ENCODE measurements at places on chromosomes 2 and 18.

- no peak overlapping the region for H3K27ac ChIP-seq
- H3K36me3 ChIP-seq: peaks cover 70% of the 10 kb centered on the region
- H3K4me3 ChIP-seq: no peak overlapping the region
- no peaks in the 10 kb centered on the region for H3K4me1 ChIP-seq
- DNase-seq: no peak
Measured at GRCh38 chr2:37244017-37244416, 12.6 kb downstream of the NDUFAF7 start.

GRCh38 chr18:8106603-8107002 is 502.6 kb upstream of the RAB12 start:
- no peak overlapping the region for H3K4me3 ChIP-seq
- H3K27ac ChIP-seq: no peak overlapping the region
- H3K27me3 ChIP-seq: no peaks in the 10 kb centered on the region
- H3K36me3 ChIP-seq: no peaks in the 10 kb centered on the region
- no peak for DNase-seq

DNA sequence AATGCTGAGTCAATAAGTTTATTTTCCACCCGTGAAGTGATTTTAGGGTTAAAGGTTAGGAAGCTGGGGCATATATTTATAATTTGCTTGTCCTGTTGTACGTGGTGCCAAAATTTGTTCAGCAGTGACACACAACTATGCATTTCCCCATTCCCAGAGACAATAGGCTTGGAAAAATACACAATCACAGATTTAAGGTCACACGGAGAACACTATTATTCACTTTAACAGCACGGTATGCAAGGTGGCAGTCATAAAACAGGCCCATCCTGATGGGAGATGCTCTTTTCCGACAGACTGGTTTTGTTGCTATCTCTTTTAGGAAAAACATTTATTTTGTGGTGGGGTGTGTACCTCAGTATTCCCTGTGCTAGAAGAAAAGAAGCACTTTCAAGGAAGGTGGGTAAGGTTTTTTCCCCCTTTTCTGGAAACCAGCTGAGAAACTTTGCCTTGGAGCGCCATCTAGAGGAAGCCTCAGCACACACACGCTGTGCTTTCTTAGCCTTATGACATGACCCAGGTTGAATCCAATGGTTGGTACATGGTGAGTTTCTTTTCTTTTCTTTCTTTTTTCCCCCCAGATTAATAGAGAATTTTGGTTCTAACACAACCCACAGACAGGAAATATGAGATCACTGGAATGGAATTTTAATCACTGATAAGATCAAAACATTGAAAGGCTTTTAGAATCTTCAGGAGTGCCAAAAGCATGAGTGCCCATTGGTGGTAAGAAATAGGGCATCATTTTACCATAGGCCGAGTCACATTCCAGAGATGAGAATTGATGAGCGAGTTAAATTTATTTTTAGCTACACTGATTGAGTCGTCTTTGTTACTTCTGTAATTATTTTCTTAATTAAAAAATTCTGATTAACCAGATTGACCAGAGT is 332.1 kb downstream of the AGPS start:
- H3K4me3 ChIP-seq: no peak overlapping the region
- peak; percentile 67 for DNase-seq
- H3K4me1 ChIP-seq: no peaks in the 10 kb centered on the region

DNA sequence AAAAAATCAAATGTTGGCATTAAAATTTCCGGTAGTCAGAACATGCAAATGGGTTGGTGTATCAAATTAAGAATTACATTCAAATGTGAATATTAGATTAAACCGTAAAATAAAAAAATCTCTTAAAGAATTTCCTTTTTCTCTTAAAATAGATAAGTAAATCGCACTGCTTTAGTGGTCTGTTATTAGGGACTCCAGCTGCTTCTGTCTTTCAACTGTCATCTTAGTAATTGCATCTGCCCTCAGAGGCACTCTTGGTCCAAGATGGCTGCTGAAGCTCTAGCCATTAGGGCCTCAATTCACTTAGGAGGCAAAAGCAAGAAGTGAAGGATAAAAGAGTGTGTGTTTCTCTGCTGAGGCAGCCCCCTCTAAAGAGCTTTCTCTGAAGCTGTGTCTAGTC is 132.4 kb downstream of the MGAT5 start:
- no peaks in the 10 kb centered on the region for H3K27me3 ChIP-seq
- H3K36me3 ChIP-seq: no peaks in the 10 kb centered on the region
- no peak for DNase-seq
- no peaks in the 10 kb centered on the region for H3K4me1 ChIP-seq
- H3K27ac ChIP-seq: no peak overlapping the region

GRCh38 chr2:137156221-137156844 is 391.0 kb downstream of the THSD7B start:
- H3K27me3 ChIP-seq: peaks cover 11% of the 10 kb centered on the region
- H3K4me1 ChIP-seq: no peaks in the 10 kb centered on the region
- no peak for DNase-seq
- no peak overlapping the region for H3K4me3 ChIP-seq
- H3K36me3 ChIP-seq: no peaks in the 10 kb centered on the region

GRCh38 chr2:235542733-235543127 is 48.9 kb downstream of the AGAP1 start:
- no peak for DNase-seq
- peaks cover 14% of the 10 kb centered on the region for H3K27me3 ChIP-seq
- H3K4me1 ChIP-seq: no peaks in the 10 kb centered on the region
- H3K4me3 ChIP-seq: no peak overlapping the region

DNA sequence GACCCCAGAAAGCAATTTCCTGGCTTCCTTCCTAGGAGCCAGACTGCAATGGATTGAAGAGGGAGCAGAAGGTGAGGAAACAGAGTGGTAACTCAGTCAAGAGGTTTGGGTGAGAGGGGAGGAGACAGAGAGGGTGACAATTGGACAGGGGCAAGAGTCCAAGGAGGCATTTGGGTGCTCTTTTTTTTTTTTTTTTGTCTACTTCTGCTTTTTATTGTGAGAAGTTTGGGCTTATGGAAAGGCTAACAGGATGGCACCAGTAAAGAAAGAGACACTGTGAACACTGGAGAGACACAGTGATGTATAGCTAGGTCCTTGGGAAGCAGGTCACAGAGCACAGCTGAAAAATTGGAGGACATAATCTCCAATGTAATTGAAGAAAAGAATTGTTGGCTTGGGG is 25.0 kb downstream of the CYBRD1 start:
- H3K36me3 ChIP-seq: no peaks in the 10 kb centered on the region
- H3K4me1 ChIP-seq: no peaks in the 10 kb centered on the region
- H3K27me3 ChIP-seq: peaks cover 3% of the 10 kb centered on the region
- H3K27ac ChIP-seq: no peak overlapping the region
- DNase-seq: no peak

DNA sequence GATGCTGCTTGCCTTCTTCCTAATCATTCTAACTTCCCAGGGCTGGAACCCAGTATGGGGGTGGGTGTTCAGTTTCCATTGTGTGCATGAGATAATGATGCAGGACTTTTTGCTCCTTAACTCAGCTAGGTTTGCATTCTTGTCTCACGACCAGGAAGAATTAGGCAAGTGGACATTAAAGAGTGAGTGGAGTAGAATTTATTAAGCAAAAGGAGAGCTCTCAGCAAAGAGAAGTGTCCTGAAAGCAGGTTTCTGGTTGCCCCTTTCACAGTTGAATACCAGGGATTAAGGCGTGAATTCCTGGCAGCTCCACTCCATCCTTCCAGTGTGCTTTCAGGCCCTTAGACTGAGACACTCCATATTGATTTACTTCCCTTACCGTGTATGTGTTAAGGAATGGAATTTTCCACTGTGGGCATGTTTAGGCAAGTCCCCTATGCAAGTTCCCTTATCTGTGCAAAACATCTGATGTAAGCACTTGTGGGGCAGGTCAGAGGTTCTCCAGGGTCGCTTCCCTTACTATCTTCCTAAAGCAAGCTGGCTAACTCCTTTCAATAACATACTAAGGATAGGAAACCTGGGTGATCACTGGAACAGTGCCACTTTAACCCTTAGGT is 126.5 kb downstream of the GPR39 start:
- no peaks in the 10 kb centered on the region for H3K4me1 ChIP-seq
- no peak overlapping the region for H3K4me3 ChIP-seq
- DNase-seq: no peak
- no peaks in the 10 kb centered on the region for H3K36me3 ChIP-seq
- H3K27me3 ChIP-seq: no peaks in the 10 kb centered on the region

- no peaks in the 10 kb centered on the region for H3K36me3 ChIP-seq
- no peak overlapping the region for H3K27ac ChIP-seq
- H3K4me1 ChIP-seq: no peaks in the 10 kb centered on the region
- H3K4me3 ChIP-seq: no peak overlapping the region
- DNase-seq: no peak
Measured at GRCh38 chr2:220051716-220052115, 424.3 kb downstream of the SLC4A3 start.

GRCh38 chr18:9757827-9758621 is 49.9 kb downstream of the RAB31 start:
- peaks cover 4% of the 10 kb centered on the region for H3K27me3 ChIP-seq
- no peaks in the 10 kb centered on the region for H3K36me3 ChIP-seq
- H3K4me3 ChIP-seq: no peak overlapping the region
- H3K4me1 ChIP-seq: no peaks in the 10 kb centered on the region

DNA sequence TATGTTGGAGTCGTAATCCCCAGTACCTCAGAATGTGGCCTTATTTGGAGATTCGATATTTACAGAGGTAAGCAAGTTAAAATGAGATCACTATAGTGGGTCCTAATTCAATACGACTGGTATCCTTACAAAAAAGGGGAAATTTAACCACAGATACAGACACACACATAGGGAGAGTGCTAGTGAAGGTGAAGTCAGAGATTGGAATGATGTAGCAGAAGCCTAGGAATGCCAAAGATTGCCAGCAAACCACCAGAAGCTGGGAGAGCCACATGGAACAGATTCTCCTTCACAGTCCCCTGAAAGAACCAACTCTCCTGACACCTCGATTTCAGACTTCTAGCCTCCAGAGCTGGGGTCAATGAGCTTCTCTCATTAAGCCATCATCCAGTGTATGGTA is 17.7 kb upstream of the ACTR3 start:
- no peaks in the 10 kb centered on the region for H3K27me3 ChIP-seq
- H3K4me3 ChIP-seq: no peak overlapping the region
- peaks cover 14% of the 10 kb centered on the region for H3K4me1 ChIP-seq
- DNase-seq: no peak
- H3K27ac ChIP-seq: no peak overlapping the region

- H3K27ac ChIP-seq: no peak overlapping the region
- no peaks in the 10 kb centered on the region for H3K36me3 ChIP-seq
- H3K27me3 ChIP-seq: peaks cover 5% of the 10 kb centered on the region
- DNase-seq: no peak
Measured at GRCh38 chr2:218814540-218815243, 16.9 kb downstream of the PRKAG3 start.

- no peaks in the 10 kb centered on the region for H3K4me1 ChIP-seq
- H3K27ac ChIP-seq: no peak overlapping the region
- DNase-seq: no peak
- H3K36me3 ChIP-seq: no peaks in the 10 kb centered on the region
Measured at GRCh38 chr2:71897836-71898235, 249.8 kb downstream of the CYP26B1 start.

DNA sequence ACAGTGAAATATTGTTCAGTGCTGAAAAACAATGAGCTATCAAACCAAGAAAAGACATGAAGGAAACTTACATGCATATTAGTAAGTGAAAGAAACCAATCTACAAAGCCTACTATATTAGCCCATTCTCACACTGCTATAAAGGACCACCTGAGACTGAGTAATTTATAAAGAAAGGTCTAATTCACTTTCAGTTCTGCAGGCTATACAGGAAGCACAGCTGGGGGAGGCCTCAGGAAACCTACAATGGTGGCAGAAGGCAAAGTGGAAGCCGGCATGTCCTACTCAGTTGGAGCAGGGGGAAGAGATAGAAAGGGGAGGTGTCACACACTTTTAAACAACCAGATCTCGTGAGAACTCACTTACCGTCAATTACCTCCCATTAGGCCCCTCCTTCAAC is 232.1 kb downstream of the TMX3 start:
- no peak overlapping the region for H3K4me3 ChIP-seq
- H3K27ac ChIP-seq: no peak overlapping the region
- DNase-seq: no peak
- no peaks in the 10 kb centered on the region for H3K4me1 ChIP-seq
- H3K36me3 ChIP-seq: no peaks in the 10 kb centered on the region

DNA sequence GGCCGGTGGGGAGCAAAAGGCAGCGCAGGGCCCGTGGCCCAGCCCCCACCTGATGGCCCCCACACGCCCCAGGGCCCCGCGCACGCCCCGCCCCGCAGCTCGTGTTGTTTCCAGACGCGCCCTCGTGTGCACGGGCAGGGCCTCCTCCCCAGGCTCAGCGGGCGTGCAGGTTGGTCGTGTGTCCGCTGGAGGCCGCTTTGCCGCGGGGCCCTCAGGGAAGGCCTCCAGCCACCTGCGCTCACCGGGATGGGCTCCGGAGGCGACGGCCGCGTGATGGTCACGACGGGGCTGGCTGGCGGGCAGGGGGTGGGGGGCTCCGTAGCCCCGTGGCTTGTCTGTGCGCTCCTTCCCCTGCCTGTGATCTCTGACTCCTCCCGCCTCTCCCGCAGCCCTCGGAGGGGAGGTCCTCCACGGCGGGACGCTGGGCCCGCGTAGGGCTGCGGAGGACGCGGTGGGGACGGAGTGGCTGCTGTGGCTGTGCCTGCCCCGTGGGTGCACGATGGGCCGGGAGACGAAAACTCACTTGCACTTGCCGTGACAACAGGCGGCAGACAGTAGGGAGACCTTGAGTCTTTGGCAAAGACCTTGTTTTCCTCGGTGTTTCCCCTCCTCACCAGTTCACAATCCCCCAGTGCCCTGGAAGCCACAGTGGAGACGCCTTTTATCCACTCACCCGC is 67.1 kb downstream of the RTP5 start:
- H3K27ac ChIP-seq: no peak overlapping the region
- no peak overlapping the region for H3K4me3 ChIP-seq
- no peaks in the 10 kb centered on the region for H3K4me1 ChIP-seq
- no peaks in the 10 kb centered on the region for H3K27me3 ChIP-seq
- DNase-seq: no peak
- 0 out of 2 replicates have a peak, but pooled peaks cover 3% of the 10 kb centered on the region for H3K36me3 ChIP-seq

GRCh38 chr2:23199115-23199918 is 185.7 kb upstream of the KLHL29 start:
- no peak overlapping the region for H3K27ac ChIP-seq
- DNase-seq: peak; percentile 22
- H3K27me3 ChIP-seq: no peaks in the 10 kb centered on the region
- no peaks in the 10 kb centered on the region for H3K36me3 ChIP-seq

DNA sequence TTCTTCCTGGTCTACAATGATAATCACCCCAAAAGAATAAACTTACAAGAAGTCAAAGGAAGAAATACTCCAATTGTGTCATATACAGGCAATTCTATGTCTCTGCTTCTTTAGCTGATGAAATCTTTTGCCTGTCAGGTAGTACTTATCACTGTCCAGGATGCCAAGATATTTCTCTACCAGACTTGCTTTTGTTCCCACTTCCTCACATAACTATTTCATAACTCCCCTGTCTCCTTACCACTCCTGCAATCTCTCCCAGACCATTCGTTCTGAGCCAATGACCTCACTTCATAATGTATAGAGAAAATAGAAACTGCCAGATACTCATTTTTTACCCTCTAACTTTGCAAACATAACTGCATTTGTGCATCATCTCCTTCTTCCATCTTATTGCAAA is 39.1 kb downstream of the HNMT start:
- no peaks in the 10 kb centered on the region for H3K4me1 ChIP-seq
- H3K36me3 ChIP-seq: no peaks in the 10 kb centered on the region
- H3K27ac ChIP-seq: no peak overlapping the region
- no peaks in the 10 kb centered on the region for H3K27me3 ChIP-seq
- no peak overlapping the region for H3K4me3 ChIP-seq

Measured in DND-41 (cell line).